ENCODE measurements at places on chromosomes 4 and X. TPM values are rescaled to one million over a fixed set of nuclear protein-coding genes. Genes with fewer than 3 reads are reported as not detected.

Gene EDNRA
- 0.30 TPM for total RNA-seq

Gene ARL13A
- 0.36 TPM for total RNA-seq

Gene HMGB3
- total RNA-seq, result 126 TPM

Gene HSD17B13
- not detected for total RNA-seq

Gene TLR2
- 0.79 TPM for total RNA-seq

Gene SHISA3
- not detected for total RNA-seq

Gene SASH3
- total RNA-seq, result not detected

Gene GNRHR
- total RNA-seq, result not detected
